ENCODE measurements at places on chromosomes 12 and 14.

DNA sequence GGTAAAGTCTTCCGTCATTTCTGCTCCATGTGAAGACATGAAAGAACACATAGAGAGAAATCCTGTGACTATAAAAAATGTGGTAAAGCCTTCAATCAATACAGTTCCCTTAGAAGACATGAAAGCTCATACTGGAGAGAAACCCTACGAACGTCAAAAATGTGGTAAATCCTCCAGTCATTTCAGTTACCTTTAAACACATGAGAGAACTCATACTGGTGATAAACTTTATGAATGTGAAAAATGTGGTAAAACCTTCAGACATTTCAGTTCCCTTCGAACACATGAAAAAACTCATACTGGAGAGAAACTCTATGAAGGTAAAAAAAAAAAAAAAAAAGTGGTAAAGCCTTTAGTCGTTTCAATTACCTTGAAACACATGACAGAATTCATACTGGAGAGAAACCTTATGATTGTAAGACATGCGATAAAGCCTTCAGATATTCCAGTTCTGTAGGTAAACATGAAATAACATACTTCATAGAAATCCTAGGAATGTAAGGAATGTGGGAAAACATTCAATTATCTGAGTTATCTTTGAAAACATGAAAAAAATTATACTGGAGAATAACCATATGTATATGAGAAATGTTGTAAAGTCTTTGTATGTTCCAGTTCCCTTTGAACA lies 60.4 kb downstream of the MAP4K5 start:
- no peak for DNase-seq

DNA sequence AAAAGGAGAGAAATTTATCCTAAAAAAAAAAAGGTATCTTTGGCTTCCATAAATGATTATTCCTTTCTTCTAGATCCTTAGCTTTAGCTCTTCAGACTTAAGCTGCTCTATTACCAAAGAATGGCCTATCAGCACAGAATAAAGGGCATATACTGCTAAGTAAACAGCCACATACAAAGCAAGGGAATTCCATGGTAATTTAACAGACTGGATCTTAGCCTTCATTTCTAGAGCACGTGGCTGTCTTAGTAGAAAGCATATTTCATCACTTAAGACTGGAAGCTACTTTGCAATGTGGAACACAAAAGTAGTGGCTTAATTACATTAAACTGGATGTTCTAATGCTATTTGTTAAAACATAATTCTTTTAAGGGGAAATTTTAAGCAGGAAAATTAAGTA lies 23.1 kb downstream of the TMED10 start:
- DNase-seq: no peak

- no peak for DNase-seq
Observed at GRCh38 chr12:39065455-39065854, 160.1 kb upstream of the CPNE8 start.

DNA sequence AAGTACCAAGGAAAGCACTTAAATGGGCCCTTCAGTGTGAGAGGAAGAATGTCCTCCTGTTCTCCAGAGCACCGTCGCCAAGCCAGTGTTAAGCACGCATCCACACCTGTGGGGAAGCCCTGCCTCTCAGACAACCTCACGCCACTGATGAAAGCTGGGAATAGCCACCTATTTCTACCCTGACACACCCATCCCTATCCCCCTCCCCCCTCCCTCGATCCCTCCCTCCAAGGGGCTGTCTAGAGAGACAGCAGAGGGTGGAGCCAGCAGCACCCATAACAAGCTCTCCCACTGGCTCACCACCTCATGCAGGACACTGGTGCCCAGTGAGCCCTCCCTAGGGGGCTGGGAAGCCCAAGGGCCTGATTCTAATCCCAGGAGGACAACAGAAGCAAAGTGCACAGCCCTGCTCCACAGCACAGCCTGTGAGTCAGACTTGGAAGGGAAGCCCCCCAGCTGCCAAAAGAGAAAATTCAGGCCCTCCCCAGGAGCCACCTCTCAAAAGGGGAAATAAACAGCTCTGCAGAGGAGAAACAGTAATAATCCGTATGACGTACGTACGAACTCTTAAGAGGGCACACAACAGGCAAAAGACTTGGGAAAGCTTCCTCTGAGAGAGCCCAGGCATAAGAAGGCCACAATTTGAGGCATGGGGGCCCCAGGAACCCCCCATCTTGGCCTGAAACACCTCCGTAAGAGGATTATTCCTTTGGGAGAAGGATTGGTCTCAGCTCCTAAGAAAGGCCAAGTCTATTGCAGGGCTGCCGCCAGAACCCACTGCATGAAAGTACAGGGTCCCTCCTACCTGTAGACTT lies 7.8 kb downstream of the PITPNM2 start:
- no peak for DNase-seq

GRCh38 chr12:13091832-13092231 lies 11.6 kb downstream of the GSG1 start:
- no peak for DNase-seq

GRCh38 chr12:106113042-106113441 lies 25.7 kb downstream of the NUAK1 start:
- DNase-seq: no peak

- DNase-seq: no peak
Observed at GRCh38 chr14:59482541-59483331, 1.5 kb downstream of the L3HYPDH start.

- DNase-seq: no peak
Observed at GRCh38 chr14:43172899-43173548, 1334.1 kb downstream of the FSCB start.

DNA sequence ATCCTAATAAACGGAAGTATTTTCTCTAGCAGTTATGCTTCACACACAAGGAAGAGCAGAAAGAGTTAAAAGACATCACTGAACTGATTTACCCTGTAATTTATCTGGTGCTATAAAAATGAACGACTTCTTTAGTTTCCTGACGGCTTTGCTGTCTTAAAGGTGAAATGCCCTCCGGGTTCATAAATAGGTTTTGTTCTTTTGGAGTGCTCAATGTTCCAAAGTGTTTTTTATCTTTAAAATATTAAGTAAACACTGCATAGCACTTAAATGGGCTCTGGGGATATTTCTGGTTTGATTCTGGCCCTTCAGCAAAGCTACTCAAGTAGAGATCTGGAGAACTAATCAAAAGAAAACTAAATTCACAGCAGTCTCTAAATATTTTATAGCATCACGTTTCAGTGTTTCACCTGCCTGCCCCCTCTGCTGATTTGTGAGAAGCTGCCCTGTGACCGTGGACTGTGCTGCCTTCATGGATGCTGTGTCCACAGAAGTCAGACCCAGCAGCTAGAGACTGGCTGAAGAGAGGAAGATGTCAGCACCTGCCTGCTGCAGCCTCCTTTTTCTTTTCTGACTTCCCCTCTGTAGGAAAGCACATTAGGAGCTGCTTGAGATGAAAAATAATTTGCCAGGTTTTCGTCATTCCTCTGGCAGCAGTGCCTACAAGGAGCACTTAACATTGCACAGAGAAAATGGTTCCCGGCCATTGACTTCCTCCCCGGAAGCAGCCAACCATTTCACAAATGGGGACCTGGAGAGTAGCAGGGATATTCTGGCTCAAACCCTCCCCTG lies 205.1 kb upstream of the FSCB start:
- no peak for DNase-seq

- no peak for DNase-seq
Observed at GRCh38 chr12:96786791-96787190, 120.3 kb upstream of the NEDD1 start.
